ENCODE measurements at places on chromosomes 2 and 18. TPM values are rescaled to one million over a fixed set of nuclear protein-coding genes. Genes with fewer than 3 reads are reported as not detected.

SELENOI gene
- 63.3 TPM for total RNA-seq

TDRD15 gene
- not detected for total RNA-seq

DNA sequence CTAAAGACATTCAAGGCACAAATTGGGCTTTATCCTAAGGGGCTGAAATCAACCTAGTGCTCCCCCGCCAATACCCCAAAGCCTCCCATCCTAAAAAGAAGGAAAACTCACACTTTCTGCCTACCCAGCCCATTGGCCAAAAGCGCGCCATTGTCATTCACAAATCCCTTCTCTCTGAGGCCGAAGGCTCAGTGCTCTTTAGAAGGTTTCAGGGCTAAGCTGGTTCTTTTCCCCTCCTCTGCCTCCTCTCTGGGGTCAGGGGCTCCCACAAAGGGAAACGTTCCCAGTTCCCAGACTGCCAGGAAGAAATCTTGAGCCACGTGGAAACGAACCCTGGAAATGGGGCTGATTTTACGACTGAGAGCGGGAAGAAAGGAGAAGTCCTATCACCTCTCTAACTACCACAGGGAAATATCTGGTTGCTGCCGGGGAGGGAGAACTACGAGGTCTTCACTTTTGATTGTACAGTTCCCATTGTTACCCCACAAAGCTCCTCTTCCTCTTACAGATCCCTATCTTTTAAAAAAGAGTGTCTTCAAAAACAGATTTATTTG, 1.7 kb upstream of the SKOR2 start:
- H3K4me3 ChIP-seq = no peak overlapping the region
- DNase-seq = no peak
- no peaks in the 10 kb centered on the region for H3K4me1 ChIP-seq

REG1B gene
- total RNA-seq = 4.2 TPM

TP53I3 gene
- total RNA-seq = 20.1 TPM

VAMP5 gene
- total RNA-seq = 1.9 TPM

CYP26B1 gene
- 21.1 TPM for total RNA-seq

DNA sequence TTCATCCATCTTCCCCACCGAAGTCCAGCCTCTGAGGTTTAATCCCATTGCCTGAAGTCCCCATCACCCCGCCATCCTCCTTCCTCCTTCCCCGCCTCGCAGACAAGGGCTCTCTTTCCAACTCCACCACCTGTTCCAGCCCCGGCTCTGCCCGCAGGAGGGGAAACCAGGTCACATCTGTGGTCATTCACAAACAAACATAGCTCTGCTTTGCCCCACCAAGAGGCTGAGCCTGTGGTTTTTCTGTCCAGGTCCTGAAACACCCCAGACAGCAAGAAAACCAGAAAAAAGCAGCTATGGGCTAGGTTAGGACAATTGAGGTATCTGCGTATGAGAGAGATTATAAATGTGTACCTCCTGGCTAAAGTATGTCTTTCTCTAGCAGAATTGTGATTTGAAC, 144.7 kb downstream of the GLI2 start:
- no peak overlapping the region for H3K4me3 ChIP-seq
- H3K27ac ChIP-seq = no peak overlapping the region
- no peaks in the 10 kb centered on the region for H3K36me3 ChIP-seq
- no peaks in the 10 kb centered on the region for H3K27me3 ChIP-seq
- no peak for DNase-seq
- no peaks in the 10 kb centered on the region for H3K4me1 ChIP-seq

MFSD2B gene
- total RNA-seq = 0.39 TPM

LRRFIP1 gene
- 76.9 TPM for total RNA-seq

GRCh38 chr18:76345901-76346300, 149.1 kb downstream of the ZNF516 start:
- no peak overlapping the region for H3K4me3 ChIP-seq
- DNase-seq = no peak

DNA sequence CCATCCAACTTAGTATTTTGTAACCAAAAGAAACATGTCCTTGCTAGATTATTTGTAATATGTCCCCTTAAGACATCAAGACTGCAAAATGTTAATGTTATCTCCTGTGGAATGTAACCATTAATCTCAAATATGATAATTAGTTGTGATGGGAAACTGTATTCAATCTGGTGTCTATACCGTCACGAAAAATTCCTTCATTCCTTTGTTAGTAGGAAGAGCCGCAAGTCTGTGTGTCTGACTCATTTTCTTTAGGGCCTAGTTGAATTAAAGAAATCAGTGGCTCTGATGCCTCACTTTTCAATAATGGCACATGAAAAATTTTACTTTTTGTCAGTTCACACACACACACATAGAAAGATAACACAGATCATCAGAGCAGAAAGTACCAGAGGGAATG, 127.1 kb upstream of the CHAC2 start:
- no peaks in the 10 kb centered on the region for H3K36me3 ChIP-seq
- no peaks in the 10 kb centered on the region for H3K27me3 ChIP-seq
- H3K27ac ChIP-seq = no peak overlapping the region
- H3K4me1 ChIP-seq = no peaks in the 10 kb centered on the region

ST8SIA5 gene
- total RNA-seq = 0.54 TPM
